ENCODE measurements at places on chromosomes 6 and 20.

GRCh38 chr6:33277663-33278391 lies 904 bp downstream of the B3GALT4 start:
- no peak for DNase-seq

DNA sequence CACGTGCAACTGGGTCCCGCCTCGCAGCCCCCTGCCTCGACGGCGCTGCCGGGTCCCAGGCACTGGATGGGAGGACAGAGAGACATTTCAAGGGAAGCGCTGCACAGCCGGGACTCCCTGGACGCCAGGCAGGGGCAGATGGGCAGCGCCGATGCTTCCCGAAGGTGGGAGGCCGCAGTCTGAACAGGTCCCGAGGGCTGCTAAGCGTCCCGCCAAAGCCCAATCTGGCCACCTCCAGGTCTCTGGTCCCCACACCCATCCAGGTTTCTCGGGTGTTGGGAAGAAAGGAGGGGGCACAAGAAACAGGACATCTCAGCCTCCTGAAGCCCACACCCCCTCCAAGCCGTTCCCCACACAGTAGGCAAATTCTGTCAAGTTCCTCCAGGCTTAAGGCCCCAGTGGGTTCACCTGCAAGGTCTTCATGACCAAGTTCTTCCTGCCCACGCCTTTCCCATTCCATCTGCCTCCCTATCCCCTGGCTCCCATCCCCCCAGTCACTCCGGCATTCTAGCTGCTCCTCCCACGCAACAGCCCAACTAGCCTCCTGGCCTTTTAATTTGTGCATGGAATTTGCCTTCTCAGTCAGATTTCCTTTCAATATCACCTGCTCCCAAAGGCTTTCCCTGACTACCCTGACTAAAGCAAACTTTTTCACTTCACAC lies 5.4 kb upstream of the CPXM1 start:
- DNase-seq: no peak

DNA sequence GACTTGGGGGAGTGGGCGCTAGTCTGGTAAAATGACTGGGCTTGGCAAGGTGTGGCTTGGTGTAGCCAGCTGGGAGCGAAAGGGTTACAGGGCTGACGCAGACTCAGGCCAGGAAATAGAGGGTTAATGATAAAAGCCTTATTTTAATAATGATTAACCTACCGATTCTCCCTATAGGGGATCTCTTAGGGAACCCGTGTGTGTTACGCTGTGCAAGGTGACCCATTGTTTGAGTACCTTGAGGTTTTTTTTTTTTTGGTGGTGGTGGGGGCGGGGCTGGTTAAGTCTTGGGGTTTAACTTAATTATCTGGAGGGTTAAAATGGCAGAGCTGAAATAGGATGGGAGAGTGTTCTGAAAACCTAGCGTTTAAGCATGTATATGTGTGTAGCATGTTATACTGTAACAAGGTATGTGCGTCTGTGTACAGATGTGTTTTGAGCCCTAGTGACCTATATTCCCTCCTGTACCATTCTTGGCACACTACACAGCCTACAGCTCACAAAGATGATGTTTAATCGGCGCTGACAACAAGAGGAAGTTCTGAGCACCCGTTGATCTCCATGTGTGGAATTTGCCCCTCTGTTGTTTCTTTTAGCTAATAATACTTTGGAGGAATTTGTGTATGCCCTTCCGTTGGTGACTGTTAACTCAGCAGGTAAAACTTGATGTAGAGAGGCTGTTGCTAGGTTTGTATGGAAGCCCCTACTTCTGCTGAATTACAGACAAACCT lies 1.3 kb downstream of the CARMIL1 start:
- no peak for DNase-seq

- no peak for DNase-seq
These were observed 32.9 kb upstream of the PDE10A start for GRCh38 chr6:165695722-165696515.

GRCh38 chr6:159037756-159038290 lies 7.0 kb downstream of the TAGAP start:
- DNase-seq: no peak

Data from astrocyte of the cerebellum (primary cell).